Naive thymus-derived CD8-positive, alpha-beta T cell (primary cell): ENCODE measurements at places on chromosomes 13 and 19. TPM values are rescaled to one million over a fixed set of nuclear protein-coding genes. Genes with fewer than 3 reads are reported as not detected.

DNA sequence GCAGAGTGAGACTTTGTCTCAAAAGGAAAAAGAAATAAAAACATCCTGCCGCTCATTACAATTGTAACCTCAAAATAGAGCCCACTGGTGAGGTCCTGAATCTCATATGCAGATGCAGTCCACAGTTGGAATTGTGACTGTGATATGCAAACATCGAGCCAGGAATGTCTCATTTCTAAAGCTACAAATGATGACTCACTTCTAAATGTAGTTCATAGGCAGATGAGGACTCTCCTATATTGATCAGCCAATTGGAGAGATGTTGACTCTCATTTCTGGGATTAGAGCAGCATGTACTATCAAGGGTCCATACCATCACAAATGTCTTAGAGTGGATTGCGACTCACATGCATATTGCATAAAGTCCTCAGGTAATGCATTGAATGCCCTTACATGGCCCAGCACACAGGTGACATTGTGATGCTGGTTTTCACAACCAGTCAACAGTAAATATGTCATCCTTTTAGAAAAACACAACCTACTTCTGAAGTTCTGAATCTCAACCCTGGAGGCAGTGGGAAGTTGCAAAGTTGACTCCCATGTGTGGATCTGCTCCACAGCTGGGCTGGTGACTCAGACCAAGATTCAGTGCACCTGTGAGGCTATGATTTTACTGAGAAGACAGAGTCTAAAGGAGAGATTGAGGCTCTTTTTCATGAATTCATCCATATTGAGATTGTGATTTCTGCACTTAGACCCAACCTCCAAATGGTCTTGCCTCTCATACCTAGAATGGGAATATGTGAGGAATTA is 16.9 kb upstream of the ZNF254 start:
- peaks cover 8% of the 10 kb centered on the region for H3K4me1 ChIP-seq
- H3K27me3 ChIP-seq: no peaks in the 10 kb centered on the region
- peaks cover 36% of the 10 kb centered on the region for H3K36me3 ChIP-seq
- H3K4me3 ChIP-seq: no peak overlapping the region

DNA sequence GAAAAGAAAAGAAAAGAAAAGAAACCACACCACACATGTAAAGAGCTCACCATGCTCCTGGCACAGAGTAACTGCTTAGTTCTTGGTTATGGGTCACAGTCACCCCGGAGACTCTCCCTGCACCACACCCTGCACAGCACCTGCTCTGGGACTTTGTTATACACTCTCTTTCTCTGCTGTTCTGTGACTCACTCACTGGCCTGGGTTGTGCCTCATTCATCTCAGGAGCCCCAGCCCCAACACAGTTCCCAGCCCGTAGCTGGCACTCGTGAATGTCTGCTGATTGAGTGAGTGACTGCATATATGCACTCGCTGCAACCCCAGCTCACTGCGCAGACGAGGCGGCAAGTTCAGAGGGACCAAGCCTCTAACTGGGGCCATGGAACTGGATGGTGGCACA is 22.9 kb upstream of the ZNF507 start:
- no peak for DNase-seq
- peaks cover 42% of the 10 kb centered on the region for H3K27me3 ChIP-seq
- no peaks in the 10 kb centered on the region for H3K36me3 ChIP-seq
- no peak overlapping the region for H3K4me3 ChIP-seq
- no peaks in the 10 kb centered on the region for H3K4me1 ChIP-seq

- peaks cover 2% of the 10 kb centered on the region for H3K4me1 ChIP-seq
- no peak for DNase-seq
- peaks cover 7% of the 10 kb centered on the region for H3K27me3 ChIP-seq
These were observed 17.6 kb downstream of the ACOD1 start for GRCh38 chr13:76965759-76966421.

GRCh38 chr19:17510220-17510993 is 1.0 kb upstream of the PGLS start:
- H3K27ac ChIP-seq: peak overlapping the region; percentile 97
- peak overlapping the region; percentile 99 for H3K4me3 ChIP-seq
- DNase-seq: no peak
- H3K36me3 ChIP-seq: no peaks in the 10 kb centered on the region
- peaks cover 55% of the 10 kb centered on the region for H3K4me1 ChIP-seq
- H3K27me3 ChIP-seq: no peaks in the 10 kb centered on the region

- H3K36me3 ChIP-seq: no peaks in the 10 kb centered on the region
- no peak overlapping the region for H3K4me3 ChIP-seq
- H3K4me1 ChIP-seq: peaks cover 49% of the 10 kb centered on the region
- H3K27me3 ChIP-seq: no peaks in the 10 kb centered on the region
- DNase-seq: no peak
- no peak overlapping the region for H3K27ac ChIP-seq
These were observed 84.4 kb downstream of the WDFY2 start for GRCh38 chr13:51668580-51669195.

DNA sequence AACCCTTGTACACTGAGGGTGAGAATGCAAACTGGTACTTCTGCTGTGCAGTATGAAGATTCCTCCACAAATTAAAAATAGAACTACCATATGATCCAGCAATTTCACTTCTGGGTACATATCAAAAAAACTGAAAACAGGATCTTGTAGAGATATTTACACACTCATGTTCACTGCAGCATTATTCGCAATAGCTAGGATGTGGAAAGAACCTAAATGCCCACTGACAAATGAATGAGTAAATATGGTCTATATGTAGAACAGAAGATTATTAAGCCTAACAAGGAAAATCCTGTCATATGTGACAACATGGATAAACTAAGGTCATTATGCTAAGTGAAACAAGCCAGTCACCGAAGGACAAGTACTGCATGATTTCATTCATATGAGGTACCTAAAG is 304.7 kb downstream of the ENOX1 start:
- no peak for DNase-seq
- no peak overlapping the region for H3K27ac ChIP-seq
- no peaks in the 10 kb centered on the region for H3K4me1 ChIP-seq

- no peaks in the 10 kb centered on the region for H3K4me1 ChIP-seq
- no peak overlapping the region for H3K27ac ChIP-seq
- no peak for DNase-seq
- H3K4me3 ChIP-seq: no peak overlapping the region
These were observed 23.7 kb downstream of the CUL4A start for GRCh38 chr13:113233101-113233500.

- no peak for DNase-seq
- H3K27ac ChIP-seq: no peak overlapping the region
- peaks cover 17% of the 10 kb centered on the region for H3K4me1 ChIP-seq
- no peak overlapping the region for H3K4me3 ChIP-seq
- peaks cover 52% of the 10 kb centered on the region for H3K36me3 ChIP-seq
These were observed 42.0 kb downstream of the LNX2 start for GRCh38 chr13:27578121-27579030.

- H3K36me3 ChIP-seq: peaks cover 38% of the 10 kb centered on the region
- peaks cover 14% of the 10 kb centered on the region for H3K4me1 ChIP-seq
- no peak overlapping the region for H3K27ac ChIP-seq
- H3K27me3 ChIP-seq: no peaks in the 10 kb centered on the region
These were observed 53.3 kb downstream of the PARP4 start for GRCh38 chr13:24459234-24459633.

DNA sequence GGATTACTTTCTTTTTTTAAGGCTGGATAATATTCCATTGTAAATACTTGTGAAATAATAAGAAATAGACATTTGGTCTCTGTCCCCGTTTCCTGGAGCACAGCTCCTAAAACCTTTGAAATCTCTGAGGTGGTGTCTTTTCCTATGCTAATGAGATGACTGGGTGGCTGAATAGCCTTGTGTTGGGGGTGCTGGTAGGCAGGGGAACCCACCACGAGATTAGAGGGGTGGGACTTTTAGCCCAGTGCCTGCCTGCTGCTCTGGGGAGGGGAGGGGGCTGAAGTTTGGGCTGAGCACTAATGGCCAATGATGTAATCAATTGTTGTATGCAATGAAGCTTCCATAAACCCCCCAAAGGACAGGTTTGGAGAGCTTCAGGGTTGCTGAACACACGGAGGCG is 175.7 kb downstream of the FGF9 start:
- H3K4me3 ChIP-seq: no peak overlapping the region
- H3K27ac ChIP-seq: no peak overlapping the region
- H3K27me3 ChIP-seq: no peaks in the 10 kb centered on the region
- no peaks in the 10 kb centered on the region for H3K36me3 ChIP-seq
- DNase-seq: no peak
- peaks cover 5% of the 10 kb centered on the region for H3K4me1 ChIP-seq

DNA sequence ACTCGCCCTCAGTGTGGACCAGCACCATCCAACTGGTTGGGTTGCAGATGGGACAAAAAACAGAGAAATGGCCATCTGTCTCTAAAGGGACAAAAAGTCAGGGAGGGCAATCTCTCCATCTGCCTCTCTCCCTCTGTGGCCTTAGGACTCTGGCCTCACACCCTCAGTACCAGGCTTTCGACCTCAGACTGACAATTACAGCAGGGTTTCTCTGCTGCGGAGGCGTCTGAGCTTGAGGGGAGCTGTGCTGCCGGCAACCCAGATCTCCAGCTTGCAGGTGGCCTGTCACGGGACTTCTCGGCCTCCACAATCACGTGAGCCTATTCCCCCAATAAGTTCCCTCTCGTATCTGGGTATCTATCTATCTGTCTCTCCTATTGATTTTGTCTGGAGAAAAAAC is 27.7 kb downstream of the MLLT1 start:
- DNase-seq: no peak
- peaks cover 45% of the 10 kb centered on the region for H3K4me1 ChIP-seq
- no peak overlapping the region for H3K4me3 ChIP-seq
- peak overlapping the region; percentile 15 for H3K27ac ChIP-seq

- H3K27ac ChIP-seq: no peak overlapping the region
- DNase-seq: no peak
- H3K36me3 ChIP-seq: peaks cover 4% of the 10 kb centered on the region
These were observed 11.6 kb upstream of the FPR3 start for GRCh38 chr19:51783372-51783771.

GRCh38 chr13:110756219-110756631 is 42.7 kb downstream of the ING1 start:
- no peak for DNase-seq
- H3K4me1 ChIP-seq: no peaks in the 10 kb centered on the region
- no peak overlapping the region for H3K27ac ChIP-seq
- H3K27me3 ChIP-seq: peaks cover 8% of the 10 kb centered on the region

- H3K36me3 ChIP-seq: no peaks in the 10 kb centered on the region
- H3K27ac ChIP-seq: no peak overlapping the region
- DNase-seq: no peak
These were observed 41.4 kb upstream of the SLC10A2 start for GRCh38 chr13:103107580-103107979.

DNA sequence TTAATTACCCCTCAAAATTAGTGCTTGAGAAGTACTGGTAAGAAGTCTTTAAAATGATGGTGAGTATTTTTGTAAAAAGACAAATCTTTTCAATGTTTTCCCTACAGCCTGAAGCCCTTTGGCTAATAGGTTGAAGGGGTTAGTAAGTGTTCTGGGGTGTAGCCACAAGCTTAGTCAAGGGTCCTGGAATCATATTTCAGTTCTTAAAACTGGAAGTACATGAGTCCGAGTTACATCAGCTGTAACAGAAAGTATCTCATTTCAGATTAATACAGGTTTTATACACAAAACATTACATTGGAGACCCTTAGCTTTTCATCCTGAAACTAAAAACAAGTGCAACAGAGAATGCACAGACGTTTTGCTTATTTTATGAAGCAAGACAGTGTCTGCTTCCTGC is 52.7 kb upstream of the TEX29 start:
- no peak overlapping the region for H3K4me3 ChIP-seq
- no peaks in the 10 kb centered on the region for H3K27me3 ChIP-seq
- H3K27ac ChIP-seq: no peak overlapping the region
- DNase-seq: no peak
- H3K4me1 ChIP-seq: peaks cover 8% of the 10 kb centered on the region

- H3K4me3 ChIP-seq: peak overlapping the region; percentile 87
- no peak for DNase-seq
- H3K27ac ChIP-seq: peak overlapping the region; percentile 94
- no peaks in the 10 kb centered on the region for H3K27me3 ChIP-seq
- peaks cover 72% of the 10 kb centered on the region for H3K4me1 ChIP-seq
These were observed 20.1 kb downstream of the GPR18 start for GRCh38 chr13:99237981-99238662.

GRCh38 chr13:83980331-83980730 is 98.1 kb upstream of the SLITRK1 start:
- H3K4me3 ChIP-seq: no peak overlapping the region
- no peaks in the 10 kb centered on the region for H3K27me3 ChIP-seq
- no peak for DNase-seq
- H3K4me1 ChIP-seq: peaks cover 8% of the 10 kb centered on the region
- H3K36me3 ChIP-seq: no peaks in the 10 kb centered on the region

GRCh38 chr19:42569193-42569592 is 25.5 kb downstream of the CEACAM8 start:
- H3K27ac ChIP-seq: no peak overlapping the region
- no peaks in the 10 kb centered on the region for H3K36me3 ChIP-seq
- no peak overlapping the region for H3K4me3 ChIP-seq
- H3K4me1 ChIP-seq: no peaks in the 10 kb centered on the region
- no peak for DNase-seq
- peaks cover 10% of the 10 kb centered on the region for H3K27me3 ChIP-seq

DNA sequence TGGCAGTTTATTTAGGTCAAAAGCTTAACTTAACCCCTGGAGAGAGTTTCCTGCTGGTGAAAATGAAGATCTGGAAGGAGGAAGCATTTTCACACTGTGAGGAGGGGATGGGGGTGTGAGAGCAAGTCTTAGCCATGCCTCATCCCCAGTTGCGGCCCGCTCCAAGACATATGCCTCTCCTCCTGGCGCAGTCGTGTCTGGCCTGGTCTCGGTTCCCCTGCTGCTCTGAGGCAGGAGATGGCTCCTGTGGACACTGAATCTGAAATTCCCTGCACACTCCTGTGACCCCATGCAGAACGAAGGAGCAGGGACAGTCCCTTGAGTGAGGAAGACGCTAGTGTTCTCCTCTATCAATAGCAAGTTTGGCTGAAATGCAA is 360 bp upstream of the ZNF69 start:
- peaks cover 4% of the 10 kb centered on the region for H3K36me3 ChIP-seq
- peak overlapping the region; percentile 87 for H3K27ac ChIP-seq
- no peak for DNase-seq
- H3K4me3 ChIP-seq: peak overlapping the region; percentile 91
- H3K4me1 ChIP-seq: peaks cover 42% of the 10 kb centered on the region

CEACAM4 gene
- polyA plus RNA-seq: not detected

ZNF787 gene
- polyA plus RNA-seq: 1.9 TPM

MEDAG gene
- not detected for polyA plus RNA-seq

SIGLEC12 gene
- not detected for polyA plus RNA-seq

RDH8 gene
- polyA plus RNA-seq: not detected

PDE4C gene
- polyA plus RNA-seq: not detected

LSR gene
- polyA plus RNA-seq: 65.7 TPM

GPATCH1 gene
- 6.4 TPM for polyA plus RNA-seq

MTUS2 gene
- polyA plus RNA-seq: 0.04 TPM

CYP2A7 gene
- not detected for polyA plus RNA-seq
